ENCODE measurements at places on chromosomes 5 and 9. TPM values are rescaled to one million over a fixed set of nuclear protein-coding genes. Genes with fewer than 3 reads are reported as not detected.

The STK32A gene
- 0.22 TPM for total RNA-seq

The GDA gene
- 1.3 TPM for total RNA-seq

The PDLIM4 gene
- 0.26 TPM for total RNA-seq

The TRMO gene
- 12.7 TPM for total RNA-seq

The TTC23L gene
- not detected for total RNA-seq

The SLC9A3 gene
- total RNA-seq, result 2.4 TPM

The CMYA5 gene
- total RNA-seq, result 0.22 TPM

The SLC25A2 gene
- total RNA-seq, result not detected

The IRX4 gene
- 0.29 TPM for total RNA-seq

The RIMOC1 gene
- total RNA-seq, result 9.8 TPM
